Prostate gland (tissue), 2 donors: ENCODE measurements at places on chromosomes 2 and 18.

DNA sequence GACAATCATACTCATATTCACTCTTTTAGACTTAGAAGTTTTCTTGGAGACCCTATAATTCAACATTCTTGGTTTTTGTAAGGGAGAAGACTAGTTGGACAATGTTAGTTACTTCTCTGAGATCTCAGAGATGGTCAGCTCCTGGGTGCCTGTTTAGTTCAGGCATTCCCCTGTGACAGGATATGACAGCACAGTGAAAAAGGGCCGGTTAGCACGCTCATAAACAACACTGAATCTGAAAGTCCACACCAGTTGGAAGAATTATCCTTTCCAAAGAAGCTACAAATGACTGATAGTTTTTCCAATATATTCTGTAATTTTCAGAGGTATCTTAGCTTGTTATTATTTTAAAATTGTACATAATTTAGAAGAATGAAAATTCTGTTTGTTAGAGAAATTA lies 75.7 kb downstream of the ADAM23 start:
- H3K27ac ChIP-seq: no peak overlapping the region
- H3K4me1 ChIP-seq: no peaks in the 10 kb centered on the region
- no peaks in the 10 kb centered on the region for H3K27me3 ChIP-seq
- no peak overlapping the region for H3K4me3 ChIP-seq
- no peaks in the 10 kb centered on the region for H3K36me3 ChIP-seq
- no peak for DNase-seq

GRCh38 chr2:237479747-237480146 lies 7.3 kb upstream of the MLPH start:
- H3K36me3 ChIP-seq: no peaks in the 10 kb centered on the region
- H3K27me3 ChIP-seq: no peaks in the 10 kb centered on the region
- H3K4me3 ChIP-seq: no peak overlapping the region
- peaks cover 10% of the 10 kb centered on the region for H3K4me1 ChIP-seq

- H3K36me3 ChIP-seq: no peaks in the 10 kb centered on the region
- peak overlapping the region; percentile 1 for H3K4me3 ChIP-seq
- no peak overlapping the region for H3K27ac ChIP-seq
- H3K27me3 ChIP-seq: no peaks in the 10 kb centered on the region
- DNase-seq: no peak
Measured at GRCh38 chr2:94861308-94862152, 9.7 kb upstream of the TEKT4 start.

- no peaks in the 10 kb centered on the region for H3K36me3 ChIP-seq
- no peak overlapping the region for H3K27ac ChIP-seq
- DNase-seq: no peak
- no peaks in the 10 kb centered on the region for H3K27me3 ChIP-seq
Measured at GRCh38 chr2:97701186-97701585, 12.2 kb upstream of the ZAP70 start.

DNA sequence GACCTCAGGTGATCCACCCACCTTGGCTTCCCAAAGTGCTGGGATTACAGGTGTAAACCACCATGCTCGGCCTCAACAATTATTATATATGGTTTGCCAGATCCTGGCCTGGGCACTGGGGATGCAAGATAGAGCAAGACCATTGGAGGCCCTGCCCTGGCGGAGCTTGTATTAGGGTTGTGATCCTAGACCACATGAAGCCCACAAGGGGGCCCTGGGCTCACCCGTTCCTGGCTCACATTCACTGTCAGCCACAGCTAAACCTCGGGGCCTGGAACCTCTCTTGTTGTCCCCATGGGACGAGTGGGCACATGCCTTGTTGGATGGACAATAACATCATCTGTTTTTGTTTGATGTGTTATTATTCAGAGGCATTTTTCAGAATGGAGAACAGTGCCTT lies 14.9 kb downstream of the HPCAL1 start:
- no peaks in the 10 kb centered on the region for H3K27me3 ChIP-seq
- no peak overlapping the region for H3K4me3 ChIP-seq
- no peak for DNase-seq
- no peak overlapping the region for H3K27ac ChIP-seq

DNA sequence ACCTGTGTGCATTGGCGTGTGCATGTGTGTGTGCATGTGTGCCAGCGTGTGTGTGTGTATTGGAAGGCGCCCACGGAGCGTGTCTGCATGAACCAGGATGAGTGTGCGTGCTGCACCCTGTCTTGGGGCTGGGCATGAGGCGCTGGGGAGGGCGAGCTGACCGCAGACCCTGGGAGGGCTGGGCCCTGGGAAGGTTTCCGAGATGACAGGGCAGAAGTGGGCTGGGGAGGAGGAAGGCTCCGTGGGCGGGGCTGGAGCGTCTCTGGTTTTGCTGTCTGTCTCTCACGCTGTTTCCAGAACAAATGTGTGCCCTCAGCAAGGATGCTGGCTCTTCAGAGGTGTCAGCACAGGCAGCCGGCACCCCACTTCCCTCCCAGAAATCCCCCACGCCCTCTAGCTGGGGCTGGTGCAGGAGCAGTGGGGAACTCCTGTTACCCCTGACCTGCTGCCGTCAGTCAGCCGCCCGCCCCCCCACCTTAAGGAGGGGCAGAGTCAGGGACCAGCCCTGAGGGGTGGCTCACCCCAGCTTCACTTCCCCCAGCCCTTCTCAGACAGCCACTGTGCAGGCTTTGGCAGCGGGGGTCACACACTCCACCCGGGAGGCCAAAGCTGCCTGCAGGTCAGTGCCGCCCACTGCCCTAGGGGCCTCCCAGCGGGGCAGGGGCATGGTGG lies at the start of gene GPR35:
TSS of gene GPR35 (plus strand) at position 531 of the 672 bp plus-strand sequence. CDS start 4,473 bp downstream, outside the sequence.
- no peaks in the 10 kb centered on the region for H3K27me3 ChIP-seq
- DNase-seq: no peak
- H3K36me3 ChIP-seq: no peaks in the 10 kb centered on the region
- no peak within 1 kb of the TSS for H3K4me3 ChIP-seq
- no peak within 1 kb of the TSS for H3K27ac ChIP-seq

DNA sequence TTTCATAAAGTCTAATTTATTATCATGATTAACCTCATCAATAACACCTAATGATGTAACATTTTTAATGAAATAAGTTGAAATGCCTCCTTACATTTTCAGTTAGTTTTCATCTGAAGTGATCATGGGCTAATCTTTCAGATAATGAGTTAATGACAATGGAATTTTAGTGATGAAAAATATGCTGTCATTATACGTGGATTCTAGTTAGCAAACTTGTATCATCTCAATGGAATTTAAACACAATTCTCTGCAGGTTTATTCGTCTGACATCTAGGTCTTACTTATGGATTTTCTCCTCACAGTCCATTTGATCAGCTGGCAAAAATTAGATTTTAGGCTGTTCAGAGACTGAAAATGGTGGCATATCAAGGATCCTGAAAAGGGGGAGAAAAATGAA lies 885.0 kb downstream of the SLC4A3 start:
- no peak overlapping the region for H3K4me3 ChIP-seq
- no peak overlapping the region for H3K27ac ChIP-seq
- no peak for DNase-seq
- H3K36me3 ChIP-seq: no peaks in the 10 kb centered on the region

DNA sequence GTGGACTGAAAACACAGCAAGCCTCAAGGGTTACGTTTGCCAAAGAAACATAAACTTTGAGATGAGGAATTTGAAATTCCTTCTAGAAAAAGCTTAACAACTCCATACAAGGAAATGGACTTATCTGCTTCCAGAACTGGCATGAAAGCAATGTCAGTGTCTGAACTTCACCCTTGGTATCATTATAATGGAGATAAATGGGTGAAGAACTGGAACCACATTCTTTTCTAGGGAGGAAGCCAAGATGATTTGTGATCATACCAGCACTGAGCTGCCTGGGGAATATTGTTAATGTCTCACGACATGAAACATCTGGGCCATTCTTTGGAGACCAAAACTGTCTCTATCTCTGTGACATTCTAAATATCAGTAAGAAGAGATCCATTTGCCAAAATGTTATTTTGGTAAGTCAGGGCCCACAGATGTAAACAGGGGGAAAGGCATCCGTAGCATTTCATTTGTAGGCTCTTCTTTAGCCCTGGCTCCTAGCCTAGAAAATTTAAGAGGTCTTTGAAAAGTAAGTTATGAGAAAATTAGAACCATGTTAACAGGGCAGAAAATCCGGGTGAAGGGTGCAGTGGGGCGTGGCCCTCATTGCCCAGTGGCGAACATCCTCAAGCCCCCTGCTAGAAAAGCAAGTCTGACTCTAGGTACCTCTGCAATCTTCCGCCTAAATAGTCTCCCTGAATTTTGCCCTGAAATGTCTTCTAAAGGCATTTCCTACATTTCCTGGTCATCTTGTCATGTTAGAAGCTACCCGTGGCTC lies 295.3 kb upstream of the EPAS1 start:
- H3K36me3 ChIP-seq: no peaks in the 10 kb centered on the region
- no peaks in the 10 kb centered on the region for H3K4me1 ChIP-seq
- no peak overlapping the region for H3K4me3 ChIP-seq
- no peak overlapping the region for H3K27ac ChIP-seq

DNA sequence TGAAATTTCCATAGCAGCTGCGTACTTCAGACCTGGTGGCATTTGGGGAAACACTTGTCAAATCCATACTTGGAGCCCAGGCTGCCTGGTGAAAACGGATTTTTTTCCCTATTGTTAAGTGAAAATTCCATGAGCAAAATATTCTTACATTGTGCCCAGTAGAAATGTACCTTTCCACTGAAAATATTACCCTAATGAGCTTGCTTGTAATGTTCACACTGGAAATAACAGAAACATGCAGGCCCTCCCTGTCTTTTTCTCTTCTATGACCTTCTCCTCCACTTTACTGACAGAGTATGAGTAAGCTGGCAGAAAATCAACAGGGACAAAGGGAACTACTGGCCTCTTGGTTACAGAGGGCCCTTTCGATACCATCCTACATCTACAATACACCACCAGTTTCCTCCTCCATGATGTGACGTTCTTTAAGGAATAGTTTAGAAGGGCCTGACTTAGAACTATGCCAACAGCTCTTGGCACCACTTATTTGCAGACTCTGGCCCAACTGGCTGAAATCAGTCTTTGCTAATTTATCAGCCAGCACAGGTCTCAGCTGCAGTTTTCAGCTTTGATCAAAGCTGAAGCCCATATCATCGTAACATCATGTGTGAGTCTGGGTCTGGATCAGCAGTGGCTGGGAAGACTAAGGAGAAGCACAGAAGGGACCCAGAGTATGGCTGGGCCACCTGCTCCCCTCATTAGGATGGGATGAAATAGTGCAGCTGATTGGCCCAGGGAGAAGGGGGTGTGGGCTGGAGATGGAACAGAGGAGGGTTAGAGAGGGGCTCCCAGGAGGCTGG lies 272.2 kb upstream of the ID2 start:
- H3K27me3 ChIP-seq: peaks cover 2% of the 10 kb centered on the region
- H3K4me1 ChIP-seq: no peaks in the 10 kb centered on the region
- no peaks in the 10 kb centered on the region for H3K36me3 ChIP-seq
- DNase-seq: no peak
- no peak overlapping the region for H3K27ac ChIP-seq
- no peak overlapping the region for H3K4me3 ChIP-seq

DNA sequence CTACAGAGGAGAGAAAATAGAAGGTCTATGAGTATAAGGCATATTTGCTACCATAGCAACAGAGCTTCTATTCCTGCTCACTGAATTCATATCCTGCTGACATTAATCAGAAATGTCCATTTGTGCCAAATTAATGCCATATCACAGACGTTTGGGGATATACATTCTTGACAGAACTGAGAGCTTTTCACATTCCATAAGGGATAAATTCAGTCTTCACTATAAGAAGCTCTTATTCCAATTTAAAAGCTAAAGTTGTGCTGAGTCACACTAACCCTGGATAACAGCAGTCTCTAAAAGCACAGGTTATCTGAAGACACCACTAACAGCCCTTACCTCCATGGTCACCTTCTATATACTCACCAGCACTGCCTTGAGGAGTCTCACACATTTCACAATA lies 178.1 kb downstream of the RAB3GAP1 start:
- no peak overlapping the region for H3K4me3 ChIP-seq
- no peak overlapping the region for H3K27ac ChIP-seq
- H3K4me1 ChIP-seq: no peaks in the 10 kb centered on the region
- DNase-seq: no peak
- H3K27me3 ChIP-seq: no peaks in the 10 kb centered on the region

- H3K36me3 ChIP-seq: no peaks in the 10 kb centered on the region
- no peak for DNase-seq
- no peak overlapping the region for H3K4me3 ChIP-seq
- no peaks in the 10 kb centered on the region for H3K27me3 ChIP-seq
Measured at GRCh38 chr2:43340945-43341356, 114.5 kb upstream of the ZFP36L2 start.

DNA sequence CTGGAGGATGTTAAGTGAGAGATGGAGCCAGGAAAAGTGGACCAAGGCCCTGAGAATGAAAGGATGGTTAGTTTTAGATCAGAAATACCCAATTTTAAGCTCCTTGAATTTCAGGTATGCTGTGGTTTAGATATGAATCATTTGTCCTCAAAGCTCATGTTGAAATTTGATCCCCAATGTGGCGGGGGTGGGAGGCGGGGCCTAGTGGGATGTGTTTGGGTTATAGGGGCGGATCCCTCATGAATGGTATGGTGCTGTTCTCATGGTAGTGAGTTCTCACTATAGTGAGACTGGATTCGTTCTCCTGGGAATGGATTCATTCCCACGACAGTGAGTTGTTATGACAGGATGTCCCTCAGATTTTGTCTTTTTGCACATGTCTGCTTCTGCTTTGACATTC lies 11.4 kb downstream of the MYO5B start:
- H3K4me3 ChIP-seq: no peak overlapping the region
- H3K27ac ChIP-seq: no peak overlapping the region
- H3K4me1 ChIP-seq: no peaks in the 10 kb centered on the region
- no peaks in the 10 kb centered on the region for H3K27me3 ChIP-seq
- no peak for DNase-seq
- H3K36me3 ChIP-seq: no peaks in the 10 kb centered on the region

DNA sequence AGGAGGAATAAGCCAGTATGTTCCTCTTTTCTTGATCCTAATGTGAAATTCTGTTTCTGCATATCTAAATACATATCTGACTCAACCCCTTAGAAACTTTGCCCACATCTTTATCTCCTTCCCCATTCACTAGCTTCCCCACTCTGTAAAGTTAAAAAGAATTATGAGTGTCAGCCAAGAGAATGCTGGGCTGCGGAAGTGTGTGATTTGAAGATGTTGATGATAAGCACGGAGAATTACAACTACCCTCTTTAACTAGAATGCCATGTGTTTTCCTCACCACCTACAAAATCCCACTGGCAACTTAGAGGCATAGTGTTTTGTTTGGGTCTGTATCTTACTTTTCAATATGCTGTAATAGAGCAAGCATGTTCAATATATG lies 490.4 kb upstream of the FANCL start:
- no peaks in the 10 kb centered on the region for H3K27me3 ChIP-seq
- H3K4me3 ChIP-seq: no peak overlapping the region
- no peaks in the 10 kb centered on the region for H3K36me3 ChIP-seq
- H3K4me1 ChIP-seq: no peaks in the 10 kb centered on the region
- DNase-seq: no peak

- no peak overlapping the region for H3K4me3 ChIP-seq
- no peaks in the 10 kb centered on the region for H3K27me3 ChIP-seq
- H3K36me3 ChIP-seq: no peaks in the 10 kb centered on the region
- no peaks in the 10 kb centered on the region for H3K4me1 ChIP-seq
- H3K27ac ChIP-seq: no peak overlapping the region
- no peak for DNase-seq
Measured at GRCh38 chr2:43563679-43564078, 32.2 kb downstream of the THADA start.

- H3K36me3 ChIP-seq: no peaks in the 10 kb centered on the region
- no peaks in the 10 kb centered on the region for H3K4me1 ChIP-seq
- H3K27ac ChIP-seq: no peak overlapping the region
- no peak for DNase-seq
Measured at GRCh38 chr18:29501952-29502351, 1325.0 kb upstream of the CDH2 start.
